ENCODE measurements at places on chromosomes 1 and 21.

- no peak for DNase-seq
These were observed 53.5 kb upstream of the CHODL start for GRCh38 chr21:18191139-18191538.

DNA sequence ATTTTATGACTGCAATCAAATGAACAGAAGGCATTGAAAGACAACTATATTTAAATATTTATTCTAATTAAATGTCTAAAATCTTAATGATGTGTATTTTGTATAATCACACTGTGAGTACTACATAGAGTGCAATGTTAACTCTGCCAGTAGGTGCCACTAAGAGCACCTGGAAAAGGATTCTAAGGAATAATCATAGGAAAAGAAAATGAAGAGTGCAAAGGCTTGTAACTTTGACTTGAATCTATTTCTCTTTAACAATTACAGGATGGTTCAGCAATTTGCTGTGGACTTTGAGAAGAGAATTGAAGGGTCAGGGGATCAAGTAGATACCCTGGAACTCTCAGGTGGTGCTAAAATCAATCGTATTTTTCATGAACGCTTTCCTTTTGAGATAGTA lies 200.4 kb downstream of the DNM3 start:
- DNase-seq: peak; percentile 7

GRCh38 chr1:37721565-37721964 lies 29.2 kb downstream of the CDCA8 start:
- DNase-seq: no peak

GRCh38 chr1:91015794-91016550 lies 5.9 kb downstream of the ZNF644 start:
- peak; percentile 36 for DNase-seq

DNA sequence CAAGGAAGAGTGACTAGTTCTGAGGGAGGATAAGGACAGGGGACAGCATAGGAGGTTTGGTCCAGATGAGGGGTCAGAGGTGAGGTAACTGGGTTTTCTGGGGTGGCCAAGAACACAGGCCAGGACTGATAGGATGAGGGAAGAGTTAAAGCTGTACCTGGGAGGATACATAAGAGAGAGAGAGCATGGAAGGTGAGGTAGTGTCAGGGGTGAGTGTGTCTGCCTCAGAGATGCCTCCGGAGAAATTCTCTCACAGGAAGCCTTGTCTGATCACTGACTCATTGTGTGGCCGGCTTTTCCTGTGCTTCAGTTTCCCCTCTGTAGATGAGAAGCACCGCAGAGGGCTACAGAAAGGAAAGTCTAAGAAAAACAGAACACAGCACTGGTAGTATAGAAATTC lies 40.2 kb downstream of the FASLG start:
- peak; percentile 67 for DNase-seq

DNA sequence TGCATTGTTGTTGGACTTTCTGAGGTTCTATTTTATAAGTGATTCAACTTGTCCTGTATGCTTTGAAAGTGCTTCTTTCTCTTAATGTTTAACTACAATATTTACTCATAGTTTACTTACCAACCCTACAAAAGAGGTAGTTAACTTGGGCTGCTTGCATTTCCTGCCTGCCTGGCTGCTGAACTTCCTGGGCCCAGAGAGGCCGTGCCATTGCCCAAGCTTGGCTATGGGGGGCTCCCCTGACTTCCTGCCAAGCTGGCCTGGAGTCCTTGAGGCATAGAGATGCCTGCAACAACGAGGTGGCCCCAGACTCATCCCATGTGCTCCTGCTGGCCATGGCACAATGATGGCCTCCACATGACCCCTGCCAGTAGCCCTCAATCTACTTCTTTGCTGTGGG lies 361.6 kb upstream of the PLD5 start:
- DNase-seq: no peak

DNA sequence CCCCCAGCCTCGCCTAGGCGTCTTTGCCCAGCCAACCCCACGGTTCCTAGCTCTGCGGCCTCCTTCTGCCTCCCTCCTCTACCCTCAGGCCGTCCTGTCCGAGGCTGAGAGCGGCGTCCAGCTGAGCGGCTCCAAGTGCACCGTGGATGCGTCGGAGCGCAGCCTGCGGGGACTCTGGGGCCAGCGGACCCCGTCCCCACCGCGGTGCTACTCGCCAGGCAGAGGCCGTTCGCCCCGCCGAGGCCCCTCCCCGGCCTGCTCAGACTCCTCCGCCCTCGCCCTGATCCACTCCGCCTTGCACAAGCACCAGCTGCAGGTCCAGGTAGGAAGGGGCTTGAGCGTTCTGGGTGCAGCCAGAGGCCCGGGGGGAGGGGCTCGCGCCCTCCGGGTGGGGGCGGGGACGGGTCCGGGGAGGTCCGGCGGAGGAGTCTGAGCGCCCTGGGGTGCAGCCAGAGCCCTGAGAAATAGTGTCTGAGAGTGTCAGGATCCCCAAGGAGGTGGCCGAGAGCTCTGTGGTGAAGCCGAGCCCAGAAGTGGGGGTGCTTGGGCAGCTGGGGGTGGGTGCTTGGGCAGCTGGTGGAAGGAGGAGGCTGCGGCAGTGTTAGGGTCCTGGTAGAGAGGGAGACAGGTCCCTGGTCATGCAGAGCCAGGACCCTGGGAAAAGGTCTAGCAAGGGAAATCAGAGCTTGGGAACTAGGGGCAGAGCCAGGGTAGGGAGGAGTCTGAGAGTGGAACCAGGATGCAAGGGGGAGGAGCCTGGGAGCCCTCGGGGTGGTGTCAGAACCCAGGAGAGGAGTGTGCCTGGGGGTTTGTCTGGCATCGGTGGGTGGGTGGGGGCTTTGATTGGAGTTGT lies 3.2 kb upstream of the NBPF3 start:
- no peak for DNase-seq

DNA sequence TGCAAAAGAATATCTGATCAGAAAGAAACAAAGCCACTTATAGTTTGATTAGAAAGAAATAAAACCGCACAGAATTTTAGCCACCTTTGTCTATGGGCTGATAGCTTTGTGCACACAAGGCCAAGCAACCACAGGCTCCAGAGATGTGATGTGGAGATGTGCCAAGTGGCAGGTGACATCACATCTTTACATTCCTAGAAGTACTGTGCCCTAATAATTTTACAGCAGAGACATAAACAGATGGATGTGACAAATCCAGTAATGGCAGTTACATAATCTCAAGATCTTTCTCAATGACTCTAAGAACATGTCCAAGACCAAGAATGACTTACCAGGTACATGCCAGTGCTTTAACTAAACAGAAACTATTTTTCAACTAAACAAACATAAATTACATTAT lies 159.5 kb downstream of the LTN1 start:
- peak; percentile 14 for DNase-seq

- DNase-seq: no peak
These were observed 29.0 kb downstream of the HIVEP3 start for GRCh38 chr1:41889506-41890414.

GRCh38 chr1:182599339-182599738 lies 4.8 kb downstream of the RGS16 start:
- no peak for DNase-seq

DNA sequence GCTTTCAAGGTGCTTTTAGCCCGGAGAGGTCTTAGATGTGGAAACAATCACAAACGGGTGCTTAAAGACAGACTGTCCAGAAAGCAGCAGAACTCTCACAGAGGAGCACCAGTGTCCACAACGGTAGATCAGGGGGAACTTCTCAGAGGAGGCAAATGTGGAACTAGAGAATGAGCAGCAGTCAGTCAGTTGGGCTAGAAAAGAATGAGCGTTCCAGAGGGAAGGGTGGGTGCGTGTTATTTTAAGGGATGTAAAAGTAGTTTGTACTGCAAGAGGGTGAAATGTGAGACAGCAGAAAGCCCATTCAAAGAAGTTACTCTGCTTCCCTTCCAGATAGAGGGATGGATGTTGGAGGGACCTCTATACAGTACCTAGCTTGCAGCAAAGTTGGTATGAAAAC lies 30.9 kb downstream of the RGS5 start:
- peak; percentile 35 for DNase-seq

Data from EL (cell line).